ENCODE measurements at places on chromosomes 4 and X. TPM values are rescaled to one million over a fixed set of nuclear protein-coding genes. Genes with fewer than 3 reads are reported as not detected.

Gene TEX13D
- total RNA-seq = not detected

Gene PRSS12
- total RNA-seq = 0.38 TPM

Gene XAGE2
- total RNA-seq = not detected

Gene ARHGAP6
- 0.11 TPM for total RNA-seq

Gene CFP
- total RNA-seq = 0.95 TPM

Gene CDS1
- 0.62 TPM for total RNA-seq

Gene ASB5
- not detected for total RNA-seq

Gene PASD1
- total RNA-seq = not detected

Gene ZRSR2
- 11.2 TPM for total RNA-seq

Gene SAGE1
- total RNA-seq = 0.05 TPM

Gene EGF
- 0.48 TPM for total RNA-seq

Gene FDCSP
- not detected for total RNA-seq

Gene S100G
- not detected for total RNA-seq

Gene JADE3
- total RNA-seq = 11.3 TPM

Gene PAGE4
- total RNA-seq = not detected

Gene RTL3
- 0.16 TPM for total RNA-seq

Gene COL4A5
- 12.2 TPM for total RNA-seq

Gene RTL5
- 2.4 TPM for total RNA-seq

Gene TEX13B
- 0.08 TPM for total RNA-seq

Gene UGT2B11
- not detected for total RNA-seq

Gene NRK
- total RNA-seq = not detected

Gene GABRQ
- total RNA-seq = 0.19 TPM

Gene CENPE
- 9.2 TPM for total RNA-seq

Gene HSFX1
- 0.42 TPM for total RNA-seq

Gene LGI2
- total RNA-seq = 0.09 TPM

Gene MTNR1A
- total RNA-seq = 0.88 TPM

Gene FRMD7
- total RNA-seq = not detected

Gene BEND2
- total RNA-seq = not detected

Gene SLIT2
- total RNA-seq = 0.02 TPM

Gene NLGN4X
- total RNA-seq = 0.04 TPM

Gene PCDH18
- total RNA-seq = not detected

Gene PDGFRA
- total RNA-seq = 0.43 TPM

Gene AIMP1
- total RNA-seq = 47.9 TPM

Gene CSAG3
- not detected for total RNA-seq

Gene CXCL11
- total RNA-seq = 0.31 TPM
